ENCODE measurements at places on chromosomes 3 and 15.
A peak's percentile ranks its signal among the peaks of the same experiment; 100 is the strongest.

- no peak for DNase-seq
Measured at GRCh38 chr3:66989860-66990696, 8.0 kb upstream of the KBTBD8 start.

DNA sequence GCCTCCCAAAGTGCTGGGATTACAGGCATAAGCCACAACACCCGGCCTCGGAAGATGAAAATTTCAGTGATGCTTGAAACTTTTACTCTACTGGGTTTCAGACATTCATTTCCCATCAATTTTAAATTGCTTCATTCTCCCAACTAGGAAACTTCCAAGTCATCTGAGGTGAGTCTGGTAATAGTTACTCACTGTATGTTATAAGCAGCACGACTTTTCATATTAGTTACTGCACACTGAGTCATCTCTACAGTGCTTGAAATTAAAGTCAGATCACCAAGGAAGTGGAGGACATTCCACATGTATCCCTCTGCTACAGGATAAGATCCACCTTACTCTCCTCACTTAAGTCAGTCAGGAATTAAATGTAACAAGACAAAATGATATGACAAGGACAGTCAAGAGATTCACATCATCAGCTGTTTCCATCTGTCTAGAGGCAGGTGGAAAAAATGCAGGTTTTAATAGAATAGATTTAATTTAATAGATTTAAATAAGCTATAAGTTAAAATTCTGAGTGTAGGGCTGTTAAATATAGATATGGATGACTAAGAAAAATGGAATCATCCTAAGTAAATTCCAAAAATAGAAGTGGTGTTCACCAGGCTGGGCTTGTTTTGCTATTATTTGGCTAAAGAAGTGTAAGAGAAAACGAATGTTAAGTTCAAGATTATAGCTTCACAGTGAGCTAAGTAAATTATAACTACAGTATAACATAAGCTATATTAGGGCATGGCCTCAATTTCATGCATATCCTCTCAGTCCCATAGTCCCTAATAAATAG is 104.4 kb downstream of the TMCO5A start:
- no peak for DNase-seq

DNA sequence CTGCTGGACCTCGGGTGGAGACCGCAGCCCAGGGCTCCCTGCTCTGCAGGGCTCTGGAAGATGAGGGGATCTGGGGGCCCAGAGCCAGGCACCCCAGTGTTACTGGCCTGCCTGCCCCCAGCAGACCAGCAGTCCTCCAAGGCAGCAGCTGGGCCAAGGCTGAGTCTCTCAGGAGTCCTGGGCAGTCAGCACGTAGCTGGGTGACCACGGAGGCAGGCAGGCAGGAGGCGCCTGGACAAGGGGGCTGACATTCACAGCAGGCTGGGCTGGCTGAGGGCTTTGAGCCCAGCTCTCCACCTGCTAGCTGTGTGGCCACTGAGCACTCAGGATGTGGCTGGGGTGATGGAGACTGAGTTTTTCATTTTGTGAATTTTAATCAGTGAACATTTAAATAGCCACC is 67.9 kb downstream of the IQSEC1 start:
- DNase-seq = no peak

GRCh38 chr3:180617049-180617448 is 15.1 kb downstream of the TTC14 start:
- DNase-seq = no peak

DNA sequence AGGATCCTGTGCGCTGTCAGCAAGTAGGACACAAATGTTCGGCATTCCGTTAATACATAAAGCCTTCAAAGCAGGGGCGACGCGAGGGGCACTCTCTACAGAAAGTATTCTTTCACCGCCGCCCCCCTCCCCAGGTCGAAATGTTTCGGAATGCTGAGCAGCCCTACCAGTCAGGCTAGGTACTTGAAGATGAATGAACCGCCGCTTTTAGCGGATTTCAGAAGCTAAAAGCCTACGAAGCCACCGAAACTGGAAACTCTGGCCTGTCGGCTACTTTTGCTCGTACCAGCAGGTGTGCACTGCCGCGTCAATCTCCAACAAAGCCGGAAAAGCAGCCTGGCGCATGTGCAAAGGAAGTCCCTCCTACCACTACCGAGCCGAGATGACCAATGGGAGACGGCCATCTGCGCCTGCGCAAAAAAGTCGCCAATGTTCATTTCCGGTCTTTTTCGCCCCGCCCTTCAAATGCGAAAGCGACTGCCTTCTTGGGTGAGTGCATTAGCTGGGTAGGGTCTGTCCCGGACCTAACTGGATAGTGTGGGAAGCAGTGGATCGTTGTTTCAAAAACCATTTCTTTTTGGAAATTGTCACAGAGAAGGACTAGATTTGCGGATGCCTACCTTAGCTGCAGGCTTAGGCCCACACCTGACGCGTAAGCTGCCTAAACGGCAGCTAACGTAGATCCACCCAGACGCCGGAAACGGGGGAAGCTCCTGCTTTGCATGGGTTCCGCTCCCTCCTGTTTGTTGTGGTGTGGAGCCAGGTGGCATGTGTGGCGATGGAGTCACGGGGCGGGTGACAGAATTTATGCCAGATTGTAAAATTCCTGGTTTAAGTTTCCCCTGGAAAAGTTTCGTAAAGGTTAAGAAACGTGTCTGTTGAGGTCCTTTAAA is at the start of gene WDR5B:
TSS of gene WDR5B (minus strand) at position 301 of the 893 bp plus-strand sequence. CDS start 534 bp downstream, outside the sequence.
- peak; percentile 99 for DNase-seq

GRCh38 chr3:179687967-179688535 is 35.2 kb downstream of the USP13 start:
- DNase-seq = no peak

All from effector memory CD8-positive, alpha-beta T cell (primary cell).